A549 treated with AZD2906 at 1 μM for 4 hours (cell line): ENCODE measurements at places on chromosomes 3 and 15. TPM values are rescaled to one million over a fixed set of nuclear protein-coding genes. Genes with fewer than 3 reads are reported as not detected.

CPN2 gene
- not detected in 5 replicates for total RNA-seq

CELSR3 gene
- 3.1 to 4.6 TPM (median 3.9 TPM) in 5 replicates for total RNA-seq

PTH1R gene
- 0.72 to 2.3 TPM (median 1.4 TPM) in 5 replicates for total RNA-seq

PLSCR2 gene
- total RNA-seq = 0.09 to 0.16 TPM in 2 of 5 replicates, not detected in the others
